ENCODE measurements at places on chromosomes 12 and 14. TPM values are rescaled to one million over a fixed set of nuclear protein-coding genes. Genes with fewer than 3 reads are reported as not detected.

DNA sequence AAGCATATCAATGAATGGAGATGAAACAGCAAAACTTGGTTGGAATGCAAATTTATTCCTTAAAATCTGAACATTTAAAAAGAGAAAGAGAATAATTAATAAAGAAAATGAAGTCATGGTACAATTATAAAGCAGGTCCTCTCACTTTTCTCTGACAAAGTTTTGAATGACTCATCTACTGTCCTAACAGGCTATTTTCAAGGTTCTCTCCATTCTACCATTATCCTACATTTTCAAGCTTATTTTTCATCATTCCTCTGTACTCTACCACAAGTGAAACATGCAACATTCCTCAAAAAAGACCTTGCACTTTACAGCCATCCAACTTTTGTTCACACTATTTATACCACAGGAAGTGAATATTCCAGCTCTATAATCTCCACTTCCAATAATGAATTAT lies 36.9 kb upstream of the AP4S1 start:
- no peaks in the 10 kb centered on the region for H3K27me3 ChIP-seq
- no peak for DNase-seq
- H3K27ac ChIP-seq = no peak overlapping the region
- peaks cover 21% of the 10 kb centered on the region for H3K4me1 ChIP-seq
- H3K4me3 ChIP-seq = no peak overlapping the region

- H3K4me3 ChIP-seq = peak overlapping the region; percentile 82
- peak overlapping the region; percentile 89 for H3K27ac ChIP-seq
- no peak for DNase-seq
- no peaks in the 10 kb centered on the region for H3K27me3 ChIP-seq
- peaks cover 13% of the 10 kb centered on the region for H3K4me1 ChIP-seq
Measured at GRCh38 chr14:24231263-24232120, 675 bp downstream of the NEDD8 start.

- H3K4me3 ChIP-seq = no peak overlapping the region
- no peak overlapping the region for H3K27ac ChIP-seq
- DNase-seq = no peak
- no peaks in the 10 kb centered on the region for H3K27me3 ChIP-seq
- no peaks in the 10 kb centered on the region for H3K36me3 ChIP-seq
- no peaks in the 10 kb centered on the region for H3K4me1 ChIP-seq
Measured at GRCh38 chr12:28568704-28569103, 378.4 kb downstream of the CCDC91 start.

DNA sequence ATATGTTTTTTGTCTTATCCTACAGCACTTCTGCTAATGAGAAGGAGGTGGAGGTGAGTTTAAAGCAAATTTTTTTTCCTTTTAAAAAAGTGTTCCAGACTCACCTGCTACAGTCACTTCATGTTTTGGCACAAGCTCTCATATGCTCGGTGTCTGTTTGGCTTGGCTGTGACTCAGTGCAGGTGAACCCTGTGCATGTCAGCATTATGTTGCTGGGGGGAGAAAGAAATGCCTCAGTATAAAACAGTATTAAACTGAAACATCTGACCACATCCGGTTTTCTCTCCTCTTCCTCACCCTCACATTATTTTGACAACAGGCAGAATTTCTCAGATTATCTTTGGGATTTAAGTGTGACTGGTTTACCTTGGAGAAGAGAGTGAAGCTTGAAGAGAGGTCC lies 105.2 kb downstream of the DNAI7 start:
- H3K27ac ChIP-seq = no peak overlapping the region
- H3K27me3 ChIP-seq = no peaks in the 10 kb centered on the region
- DNase-seq = no peak
- H3K36me3 ChIP-seq = no peaks in the 10 kb centered on the region
- peaks cover 3% of the 10 kb centered on the region for H3K4me1 ChIP-seq

GRCh38 chr14:100172811-100173210 lies 13.4 kb upstream of the DEGS2 start:
- no peak overlapping the region for H3K4me3 ChIP-seq
- H3K27ac ChIP-seq = no peak overlapping the region
- H3K4me1 ChIP-seq = no peaks in the 10 kb centered on the region
- H3K27me3 ChIP-seq = no peaks in the 10 kb centered on the region
- DNase-seq = no peak

- no peak for DNase-seq
- H3K4me3 ChIP-seq = no peak overlapping the region
- no peaks in the 10 kb centered on the region for H3K4me1 ChIP-seq
- H3K36me3 ChIP-seq = no peaks in the 10 kb centered on the region
Measured at GRCh38 chr12:69966409-69966808, 141.4 kb downstream of the MYRFL start.

The ZNF891 gene
- polyA plus RNA-seq = 0.80 TPM

- H3K27me3 ChIP-seq = no peaks in the 10 kb centered on the region
- H3K36me3 ChIP-seq = no peaks in the 10 kb centered on the region
- no peak for DNase-seq
- no peaks in the 10 kb centered on the region for H3K4me1 ChIP-seq
- no peak overlapping the region for H3K4me3 ChIP-seq
Measured at GRCh38 chr12:124030510-124030909, 57.5 kb downstream of the ZNF664 start.

DNA sequence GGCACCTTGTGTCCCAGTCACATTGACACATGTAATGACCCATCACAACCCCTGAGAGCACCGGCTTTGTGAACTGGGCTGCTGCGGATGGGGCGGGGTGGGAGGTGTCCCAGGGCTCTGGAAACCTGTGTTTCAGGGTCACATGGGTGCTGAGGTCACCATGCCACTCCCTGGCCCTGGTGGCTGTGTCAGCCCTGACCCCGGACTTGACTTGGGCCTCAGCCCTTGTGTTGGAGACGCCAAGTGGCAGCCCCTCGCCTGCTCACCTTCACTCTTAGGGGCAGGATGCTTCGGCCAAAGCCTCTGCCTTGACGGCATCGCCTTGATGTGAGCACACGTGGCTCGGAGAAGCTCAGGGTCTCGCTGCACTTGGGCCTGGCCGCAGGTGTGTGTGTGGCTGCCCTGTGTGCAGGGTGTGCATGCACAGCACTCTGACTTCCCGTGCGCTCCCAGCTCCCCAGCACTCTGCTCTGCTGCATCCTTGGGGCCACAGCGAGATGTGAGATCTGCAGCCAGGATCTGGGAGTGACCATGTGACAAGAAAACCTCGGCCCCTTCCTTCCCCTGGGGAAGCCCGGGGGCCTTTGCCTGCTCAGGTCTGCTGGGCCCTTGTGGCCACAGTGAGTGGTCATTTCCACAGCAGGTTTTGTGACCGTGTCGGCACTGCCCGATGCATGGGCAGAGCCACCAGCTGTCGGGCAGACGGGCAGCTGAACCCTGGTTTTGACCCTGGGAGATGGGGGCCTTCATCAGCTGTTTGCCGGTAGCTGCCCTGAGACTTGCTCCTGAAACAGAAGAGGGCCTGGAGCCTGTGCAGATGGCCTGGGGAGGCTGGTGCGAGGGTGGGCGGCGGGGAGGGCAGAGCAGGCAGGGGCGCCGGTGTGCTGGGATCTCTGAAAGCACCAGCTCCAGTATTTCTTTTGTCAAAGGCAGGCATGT lies 167.4 kb downstream of the KIF26A start:
- no peaks in the 10 kb centered on the region for H3K4me1 ChIP-seq
- H3K36me3 ChIP-seq = no peaks in the 10 kb centered on the region
- no peaks in the 10 kb centered on the region for H3K27me3 ChIP-seq
- DNase-seq = no peak
- no peak overlapping the region for H3K4me3 ChIP-seq
- no peak overlapping the region for H3K27ac ChIP-seq

The SMIM41 gene
- not detected for polyA plus RNA-seq

- H3K36me3 ChIP-seq = no peaks in the 10 kb centered on the region
- no peak for DNase-seq
- no peaks in the 10 kb centered on the region for H3K27me3 ChIP-seq
- H3K4me3 ChIP-seq = no peak overlapping the region
- H3K4me1 ChIP-seq = no peaks in the 10 kb centered on the region
Measured at GRCh38 chr14:70902184-70902583, 5.1 kb upstream of the PCNX1 start.

The DAD1 gene
- 58.2 TPM for polyA plus RNA-seq

GRCh38 chr12:49631336-49631907 lies 8.1 kb downstream of the PRPF40B start:
- no peaks in the 10 kb centered on the region for H3K4me1 ChIP-seq
- no peaks in the 10 kb centered on the region for H3K36me3 ChIP-seq
- no peak for DNase-seq
- no peak overlapping the region for H3K27ac ChIP-seq

- no peak overlapping the region for H3K4me3 ChIP-seq
- H3K4me1 ChIP-seq = peaks cover 13% of the 10 kb centered on the region
- no peaks in the 10 kb centered on the region for H3K27me3 ChIP-seq
- DNase-seq = no peak
- H3K36me3 ChIP-seq = no peaks in the 10 kb centered on the region
- peak overlapping the region; percentile 70 for H3K27ac ChIP-seq
Measured at GRCh38 chr12:16586350-16587109, 19.4 kb downstream of the LMO3 start.

GRCh38 chr12:101795013-101795412 lies 35.7 kb downstream of the GNPTAB start:
- H3K36me3 ChIP-seq = no peaks in the 10 kb centered on the region
- no peaks in the 10 kb centered on the region for H3K27me3 ChIP-seq
- no peak overlapping the region for H3K27ac ChIP-seq
- no peak overlapping the region for H3K4me3 ChIP-seq
- no peaks in the 10 kb centered on the region for H3K4me1 ChIP-seq
- DNase-seq = no peak

DNA sequence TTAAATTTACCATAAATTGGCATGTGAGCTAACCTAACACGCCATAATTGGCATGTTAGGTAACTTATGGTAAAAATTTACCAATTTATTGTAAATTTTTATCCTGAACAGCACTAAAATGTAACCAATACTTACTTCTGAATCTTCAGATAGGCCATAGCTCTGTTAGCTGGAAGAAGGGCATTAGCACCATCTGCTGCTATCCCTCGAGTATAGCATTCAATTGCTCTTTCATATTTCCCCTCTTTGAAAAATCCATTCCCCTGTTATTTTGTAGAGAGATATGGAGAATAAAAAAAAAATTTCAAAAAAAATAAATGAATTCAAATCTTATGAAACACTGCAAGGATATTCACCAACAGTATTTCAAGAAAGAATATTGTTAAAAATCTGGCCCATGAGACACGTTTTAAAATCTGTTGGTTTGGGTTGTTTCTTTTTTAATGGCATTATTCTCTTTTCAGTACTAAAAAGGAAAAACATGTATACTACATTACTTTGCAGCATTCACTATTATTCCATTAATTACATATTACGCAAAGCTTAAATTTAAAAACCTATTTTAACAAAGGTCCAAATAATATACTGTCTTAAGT lies 19.1 kb downstream of the RPAP3 start:
- H3K27ac ChIP-seq = no peak overlapping the region
- no peak for DNase-seq
- no peaks in the 10 kb centered on the region for H3K36me3 ChIP-seq
- H3K27me3 ChIP-seq = no peaks in the 10 kb centered on the region

GRCh38 chr12:122035292-122035691 lies 13.6 kb downstream of the BCL7A start:
- peaks cover 20% of the 10 kb centered on the region for H3K36me3 ChIP-seq
- no peaks in the 10 kb centered on the region for H3K4me1 ChIP-seq
- H3K27ac ChIP-seq = no peak overlapping the region
